ENCODE measurements at places on chromosomes 11 and 22.

DNA sequence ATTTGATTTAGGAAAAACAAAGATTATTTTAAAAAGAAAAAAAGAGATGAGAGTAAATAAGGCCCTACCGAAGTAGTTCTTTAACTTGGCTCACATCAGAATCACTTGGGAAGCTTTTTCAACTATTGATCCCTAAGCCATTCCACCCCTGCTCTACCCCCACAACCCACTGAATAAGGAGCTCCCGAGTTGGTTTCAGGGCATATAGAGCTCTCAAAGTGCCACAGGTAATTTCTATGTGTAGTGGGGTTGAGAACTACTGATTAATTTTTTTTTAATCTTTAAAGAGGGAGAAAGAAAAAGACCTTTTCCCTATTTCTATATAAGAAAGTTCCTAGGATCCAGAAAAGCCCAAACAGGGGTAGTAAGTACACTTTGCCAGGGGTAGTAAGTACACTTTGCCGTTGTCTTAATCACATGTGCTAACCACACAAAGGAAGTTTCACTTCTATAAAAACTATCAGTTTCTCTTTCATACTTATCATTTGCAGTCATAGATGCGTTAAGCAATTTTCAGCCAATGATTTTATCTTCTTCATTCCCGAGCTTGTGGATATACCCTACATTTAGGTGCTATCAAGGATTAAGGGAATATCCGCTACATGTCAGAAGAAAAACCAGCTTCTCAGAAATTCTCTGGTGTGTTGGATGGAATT, 108.4 kb upstream of the ZC3H12C start:
- no peak for DNase-seq

GRCh38 chr11:122113836-122114825, 1.9 kb downstream of the BLID start:
- no peak for DNase-seq

GRCh38 chr11:11581481-11581880, 40.3 kb downstream of the GALNT18 start:
- DNase-seq: peak; percentile 6

DNA sequence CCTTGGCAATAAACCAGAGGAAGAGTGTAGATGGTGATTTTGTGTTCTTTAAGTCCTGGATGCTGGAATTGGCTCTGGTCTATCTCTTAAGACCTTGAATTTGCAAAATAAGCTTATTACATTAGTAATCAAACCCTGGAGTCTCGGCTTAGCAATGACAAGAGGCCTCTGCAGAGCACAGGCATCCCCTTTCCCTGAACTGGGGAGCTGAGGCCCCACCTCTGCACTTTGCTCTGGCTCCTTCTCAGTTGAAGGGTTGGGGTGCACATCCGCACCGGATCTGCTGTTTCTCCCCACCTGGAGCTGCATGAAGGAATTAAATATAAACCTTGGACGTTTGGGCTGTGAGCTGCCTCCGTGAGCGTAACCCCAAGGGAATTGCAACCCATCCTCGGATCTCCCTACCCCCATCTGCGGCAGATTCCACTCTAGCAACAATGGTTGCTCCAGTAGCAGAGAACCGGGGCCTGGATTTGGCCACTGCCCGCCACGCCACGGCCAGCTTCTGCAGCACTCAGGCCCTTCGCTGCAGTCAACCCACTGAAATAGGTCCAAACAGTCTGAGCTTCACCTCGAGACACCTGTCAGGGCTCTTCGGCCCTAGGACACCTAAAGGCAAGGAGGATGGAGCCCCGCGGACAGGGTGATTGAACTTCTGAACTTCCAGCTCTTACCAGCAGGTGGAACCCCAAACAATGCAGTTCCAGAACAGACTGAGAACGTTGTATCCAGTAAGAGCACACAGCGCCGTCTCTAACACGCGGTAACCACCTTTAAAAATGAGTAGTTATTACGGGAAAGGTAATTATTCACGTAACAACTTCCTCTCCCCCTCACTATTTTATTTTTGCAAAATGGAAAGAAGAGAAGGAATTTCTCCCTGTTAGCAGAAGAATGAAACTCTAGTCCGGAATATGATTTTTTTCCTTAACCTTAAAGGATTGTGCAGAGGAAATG, 54.8 kb upstream of the CAPRIN1 start:
- DNase-seq: peak; percentile 81

GRCh38 chr22:20014526-20015186, 2.0 kb downstream of the ARVCF start:
- DNase-seq: no peak

DNA sequence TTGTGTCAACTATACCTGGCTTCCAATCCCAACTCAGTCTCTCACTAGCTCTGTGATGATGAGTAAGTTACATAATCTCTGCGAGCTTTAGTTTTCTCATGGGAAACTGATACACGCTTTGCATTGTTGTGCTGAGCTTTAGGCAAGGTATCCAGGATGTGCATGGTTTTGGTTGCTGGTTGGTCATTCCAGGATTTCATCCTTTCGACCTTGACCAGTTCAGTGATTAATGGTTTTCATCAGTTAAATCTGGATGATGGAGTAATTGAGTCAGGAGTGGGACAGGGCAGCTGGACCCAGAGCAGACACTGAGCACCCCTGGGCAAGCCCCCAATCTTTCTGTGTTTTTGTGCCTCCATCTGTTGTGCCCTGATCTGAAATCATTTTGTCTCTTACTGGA, 417.3 kb upstream of the CADM1 start:
- DNase-seq: no peak

- DNase-seq: no peak
These were observed 7.6 kb upstream of the ALKBH3 start for GRCh38 chr11:43872995-43873394.

GRCh38 chr11:43418197-43418596, 59.5 kb downstream of the TTC17 start:
- no peak for DNase-seq
